ENCODE measurements at places on chromosomes 6 and 20. TPM values are rescaled to one million over a fixed set of nuclear protein-coding genes. Genes with fewer than 3 reads are reported as not detected.

The MAPK13 gene
- total RNA-seq, result 47.3 TPM

GRCh38 chr20:17875981-17876385, 92.6 kb downstream of the SNX5 start:
- peaks cover 32% of the 10 kb centered on the region for H3K4me1 ChIP-seq
- no peak overlapping the region for H3K27ac ChIP-seq
- no peaks in the 10 kb centered on the region for H3K27me3 ChIP-seq
- no peak overlapping the region for H3K4me3 ChIP-seq

The ZC2HC1B gene
- total RNA-seq, result not detected

- H3K27ac ChIP-seq, result no peak overlapping the region
- H3K27me3 ChIP-seq, result no peaks in the 10 kb centered on the region
- H3K4me1 ChIP-seq, result no peaks in the 10 kb centered on the region
- H3K36me3 ChIP-seq, result no peaks in the 10 kb centered on the region
Measured at GRCh38 chr6:7033202-7033601, 74.6 kb upstream of the RREB1 start.

- H3K4me1 ChIP-seq, result no peaks in the 10 kb centered on the region
- no peaks in the 10 kb centered on the region for H3K36me3 ChIP-seq
- DNase-seq, result no peak
- no peak overlapping the region for H3K4me3 ChIP-seq
- no peaks in the 10 kb centered on the region for H3K27me3 ChIP-seq
Measured at GRCh38 chr6:161261325-161261724, 12.5 kb downstream of the AGPAT4 start.

The OPN5 gene
- not detected for total RNA-seq

DNA sequence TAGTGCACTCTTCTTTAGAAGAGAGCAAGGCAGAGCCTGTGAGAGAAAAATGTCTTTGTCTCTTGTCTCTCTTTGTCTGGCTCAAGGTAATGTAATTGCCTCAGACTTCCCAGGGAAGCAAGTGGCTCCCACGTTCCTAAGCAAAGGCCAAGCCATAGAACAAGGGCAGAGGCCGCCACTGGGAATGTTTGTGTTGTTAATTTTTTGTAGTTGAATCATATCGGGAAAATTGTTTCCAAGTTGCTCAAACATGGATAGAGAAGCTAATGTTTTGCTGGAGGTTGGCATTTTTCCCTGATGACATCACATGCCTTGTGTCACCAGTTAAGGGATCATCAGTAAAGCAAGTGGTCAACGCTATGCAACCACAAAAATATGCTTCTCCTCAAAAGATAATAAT, 211.5 kb upstream of the FOXA2 start:
- H3K4me1 ChIP-seq, result peaks cover 42% of the 10 kb centered on the region
- H3K27me3 ChIP-seq, result no peaks in the 10 kb centered on the region
- H3K4me3 ChIP-seq, result no peak overlapping the region

DNA sequence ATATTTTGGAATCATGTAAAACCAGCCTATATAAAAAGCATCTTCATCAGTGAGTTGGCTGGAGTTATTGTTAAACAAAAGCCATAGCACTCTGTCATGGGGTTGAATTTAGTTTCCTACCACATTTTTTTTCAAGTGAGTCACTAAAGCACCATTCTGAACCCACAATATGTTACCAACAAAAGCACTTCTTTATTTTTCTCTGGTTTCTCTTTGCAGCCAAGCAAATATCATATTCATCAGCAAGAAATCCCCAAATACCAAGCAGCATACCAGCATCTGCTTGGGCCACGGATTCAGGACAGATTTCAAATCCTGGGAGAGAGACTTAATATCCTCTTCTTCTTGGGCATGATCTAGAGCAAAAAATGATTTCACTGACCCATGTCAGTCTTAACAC, 441.4 kb downstream of the BCKDHB start:
- no peaks in the 10 kb centered on the region for H3K36me3 ChIP-seq
- DNase-seq, result no peak
- H3K4me3 ChIP-seq, result no peak overlapping the region
- H3K27me3 ChIP-seq, result no peaks in the 10 kb centered on the region

The GFRAL gene
- total RNA-seq, result not detected

The MROH8 gene
- 0.79 TPM for total RNA-seq

The BMP5 gene
- not detected for total RNA-seq

All from HCT116 (cell line).